Lower lobe of right lung (tissue), 2 donors: ENCODE measurements at places on chromosomes 7 and 10. TPM values are rescaled to one million over a fixed set of nuclear protein-coding genes. Genes with fewer than 3 reads are reported as not detected.

DNA sequence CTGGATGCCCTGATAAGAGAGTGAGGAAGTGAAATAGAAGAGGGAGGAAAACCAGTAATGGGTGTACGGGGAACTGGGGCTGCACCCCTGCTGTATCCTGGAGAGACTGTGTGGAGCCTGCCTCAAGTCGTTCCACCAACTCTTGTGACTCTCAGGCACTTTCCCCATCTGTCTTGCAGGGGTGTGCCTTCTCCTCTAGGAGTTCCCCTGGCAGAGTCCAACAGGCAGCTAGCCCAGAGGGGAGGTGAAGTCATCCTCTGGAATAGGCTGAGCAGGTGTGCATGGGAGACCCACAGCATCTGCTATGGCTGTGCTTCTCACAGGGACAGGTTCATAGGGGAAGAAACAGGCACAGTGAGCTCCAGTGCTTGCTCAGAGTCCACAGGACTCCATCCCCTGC is 46.8 kb downstream of the WIPF3 start:
- DNase-seq = no peak

DNA sequence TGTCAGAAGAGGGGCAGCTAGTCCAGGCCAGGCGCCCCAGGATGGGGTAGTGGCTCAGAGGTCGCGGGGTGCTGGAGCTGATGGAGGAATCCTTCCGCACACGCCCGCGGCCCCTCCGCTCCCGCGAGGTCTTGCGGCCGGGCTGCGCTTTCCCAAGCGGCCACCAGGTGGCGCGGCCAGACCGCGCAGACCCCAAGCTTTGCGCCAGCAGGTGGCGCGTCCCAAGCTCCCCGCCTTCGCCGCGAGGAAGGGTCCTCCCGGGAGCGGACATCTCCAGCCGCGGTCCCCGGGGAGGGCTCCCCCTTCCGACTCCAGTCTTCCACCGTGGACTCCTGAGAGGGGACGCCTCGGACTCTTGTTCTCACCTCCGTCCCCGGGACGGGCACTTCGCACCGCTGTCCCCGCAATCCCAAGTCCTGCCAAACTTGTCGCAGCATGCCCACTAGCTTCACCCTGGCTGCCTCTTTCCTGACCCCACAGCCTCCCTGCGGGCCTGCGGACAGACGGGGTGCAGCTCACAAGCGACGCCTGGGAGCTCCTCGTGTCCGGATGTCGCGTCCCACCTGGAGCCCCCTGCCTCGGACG is 19.4 kb downstream of the KCNK18 start:
- peak; percentile 84 for DNase-seq

DNA sequence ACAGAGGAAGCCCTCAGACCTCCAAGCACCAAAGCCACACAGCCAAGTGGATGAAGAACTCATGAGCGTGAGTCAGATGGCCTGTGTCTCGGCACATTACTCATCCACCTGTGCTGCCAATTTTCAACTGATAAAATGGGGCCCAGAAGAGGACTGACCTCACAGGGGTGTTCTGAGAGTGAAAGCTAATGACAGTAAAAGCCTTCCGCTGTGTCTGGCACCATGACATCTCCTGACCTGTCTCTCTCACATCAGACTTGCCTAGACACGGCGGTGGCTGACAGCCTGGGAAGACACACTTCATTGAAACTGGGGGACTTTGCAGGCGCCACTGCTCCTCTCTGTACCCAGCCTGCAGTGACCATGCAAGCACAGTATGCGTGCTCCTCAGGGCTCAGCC is 8.3 kb upstream of the SLC18A3 start:
- no peak for DNase-seq

GRCh38 chr7:153099235-153099634 is 339.7 kb downstream of the ACTR3B start:
- DNase-seq = no peak

DNA sequence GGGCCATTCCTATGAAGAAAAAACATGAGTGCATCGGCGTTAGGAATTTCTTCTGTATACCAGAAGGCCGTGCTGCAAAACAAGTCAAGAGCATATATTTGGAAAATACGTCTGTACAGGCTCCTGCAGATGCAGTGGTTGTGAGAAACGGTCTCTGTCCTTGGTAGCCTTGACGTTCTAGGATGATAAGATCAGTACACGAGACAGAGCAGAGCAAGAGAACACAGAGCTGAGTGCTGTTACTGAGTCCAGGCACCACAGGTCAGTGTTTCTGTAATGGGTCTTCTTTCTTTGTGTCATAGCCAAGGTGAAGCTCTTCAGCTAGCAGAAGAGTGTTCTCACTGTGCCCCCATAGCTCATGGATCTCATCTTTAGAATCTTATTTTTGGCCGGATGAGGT is 62.8 kb downstream of the WDR37 start:
- no peak for DNase-seq

DNA sequence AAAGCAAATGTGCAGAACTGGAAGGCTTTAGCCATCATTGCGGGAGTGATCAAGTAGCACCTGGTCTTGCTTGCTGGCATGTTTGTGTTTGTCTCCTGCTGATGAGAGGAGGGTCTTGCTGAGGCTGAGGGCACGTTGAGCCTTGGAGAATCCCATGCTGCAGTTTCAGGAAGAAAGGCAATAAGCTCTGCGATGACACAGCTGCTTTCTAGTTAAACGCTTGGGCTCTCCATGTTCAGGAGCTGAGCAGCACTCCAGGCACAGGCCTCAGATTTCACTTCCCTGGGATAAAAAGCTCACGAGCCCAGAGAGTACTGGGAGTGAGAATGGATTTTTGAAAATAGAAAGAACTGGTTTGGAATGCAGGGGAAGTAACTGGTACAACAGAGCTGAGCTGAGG is 100.8 kb downstream of the LRRC18 start:
- no peak for DNase-seq

DNA sequence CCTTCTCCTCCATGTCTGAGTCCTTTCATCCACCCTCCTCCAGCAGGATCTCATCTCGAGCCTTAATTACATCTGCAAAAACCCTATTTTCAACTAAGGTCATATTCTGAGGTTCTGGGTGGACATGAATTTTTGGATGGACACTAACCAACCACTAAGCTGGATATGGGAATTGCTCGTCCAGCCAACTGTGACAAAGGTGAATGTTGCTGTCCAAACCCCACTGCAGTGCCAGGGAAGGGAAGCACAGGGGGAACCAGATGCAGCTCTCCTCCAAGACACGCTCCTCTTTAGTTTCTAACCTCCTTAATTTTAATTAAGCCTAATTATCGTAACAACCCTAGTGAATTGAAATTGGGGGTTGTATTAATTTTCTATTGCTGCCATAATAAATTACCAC is 65.1 kb upstream of the EBF3 start:
- DNase-seq = no peak

Gene UTF1
- not detected for total RNA-seq
